Cortex of kidney (tissue), 1 donor: ENCODE measurements at places on chromosomes 12 and 14.

- no peak for DNase-seq
Observed at GRCh38 chr14:58947814-58948445, 240.5 kb upstream of the DAAM1 start.

DNA sequence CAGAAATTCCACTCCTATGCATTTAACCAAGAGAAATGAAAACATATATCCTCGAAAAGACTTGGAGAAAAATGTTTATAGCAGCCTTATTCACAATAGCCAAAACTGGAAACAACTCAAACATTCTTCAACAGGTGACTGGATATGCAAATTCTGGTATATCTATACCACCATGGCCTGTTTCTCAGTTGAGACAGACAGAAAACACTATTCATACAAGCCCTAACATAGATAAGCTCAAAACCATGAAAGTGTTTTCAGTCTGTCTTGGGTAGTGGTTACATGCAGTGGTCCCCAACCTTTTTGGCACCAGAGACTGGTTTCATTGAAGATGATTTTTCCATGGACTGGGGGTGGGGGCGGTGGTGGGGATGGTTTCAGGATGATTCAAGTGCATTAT is 83.8 kb downstream of the SRGAP1 start:
- DNase-seq: no peak

- DNase-seq: no peak
Observed at GRCh38 chr14:91113829-91114078, at the start of gene DGLUCY. Gene DGLUCY, plus strand, starts transcription at chr14:91114073. Its CDS starts 46,222 bp downstream, at chr14:91160295.

DNA sequence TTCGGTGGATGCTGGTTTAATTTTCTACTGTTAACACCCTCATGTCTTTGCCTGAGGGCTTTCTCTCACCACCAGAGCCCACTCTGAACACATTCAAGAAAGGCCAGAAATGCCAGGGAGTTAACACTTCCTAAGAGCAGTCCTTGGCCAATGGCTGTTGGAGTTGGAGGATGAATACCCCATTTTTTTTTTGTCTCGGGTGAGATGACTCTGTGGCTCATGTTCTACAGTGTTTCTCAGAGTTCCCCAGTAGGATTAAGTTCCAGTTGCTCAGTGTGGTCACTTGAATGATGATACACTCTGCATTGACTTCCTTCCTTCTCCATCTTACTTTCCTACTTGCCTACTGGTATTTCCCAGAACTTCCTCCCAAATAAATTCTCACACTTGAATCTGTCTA is 65.8 kb downstream of the FOS start:
- DNase-seq: no peak

DNA sequence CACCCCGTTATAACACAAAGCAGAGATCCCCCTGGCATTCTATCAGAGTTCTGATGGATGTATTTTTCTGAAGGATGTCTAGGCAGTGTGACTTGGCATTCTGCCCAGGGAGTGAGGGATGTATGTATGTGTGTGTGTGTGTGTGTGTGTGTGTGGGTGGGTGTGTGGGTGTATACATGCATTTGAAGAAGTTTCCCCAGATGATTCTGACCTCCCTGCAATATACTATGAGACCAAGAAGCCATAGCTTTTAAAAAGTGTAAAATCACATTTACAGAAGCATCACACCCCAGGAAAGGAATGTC is 59.7 kb upstream of the NAP1L1 start:
- DNase-seq: no peak

DNA sequence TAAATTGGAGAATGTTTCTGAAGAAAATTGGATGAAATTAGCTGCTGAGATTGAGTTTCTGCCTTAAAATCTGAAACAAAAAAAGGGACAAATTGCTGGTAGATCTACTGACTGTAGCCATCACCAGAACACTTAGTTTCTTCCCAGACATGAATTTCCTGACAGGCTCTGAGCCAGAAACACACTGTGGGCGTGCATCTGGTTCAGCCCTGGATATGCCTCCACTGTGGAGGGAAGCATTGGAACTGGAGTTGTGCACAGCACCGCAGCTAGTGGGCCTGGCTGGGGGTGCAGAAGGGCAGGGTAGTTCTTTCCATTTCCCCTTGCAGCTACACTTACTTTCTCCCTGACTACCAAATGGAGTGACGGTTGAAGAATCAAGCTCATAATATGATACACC is 31.2 kb downstream of the CREBL2 start:
- DNase-seq: no peak

DNA sequence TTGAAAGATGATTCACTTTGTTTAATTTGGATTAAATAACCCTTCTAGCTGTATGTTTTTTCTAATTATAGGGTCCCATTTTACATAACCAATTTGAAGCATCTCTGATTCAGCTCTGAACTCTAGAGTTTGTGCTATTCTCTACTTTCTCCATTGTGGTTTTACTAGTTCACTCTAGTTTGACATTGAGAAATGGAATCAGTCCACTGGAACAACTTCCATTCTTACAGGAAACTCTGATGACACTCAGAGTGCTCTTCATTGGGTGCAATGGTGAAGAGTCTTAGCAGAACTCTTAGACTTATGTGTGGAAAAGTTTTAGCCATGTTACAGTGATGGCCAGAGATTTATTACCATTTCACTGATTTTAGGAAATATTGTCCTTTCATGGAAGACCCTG is 140.7 kb downstream of the DYRK2 start:
- DNase-seq: no peak

DNA sequence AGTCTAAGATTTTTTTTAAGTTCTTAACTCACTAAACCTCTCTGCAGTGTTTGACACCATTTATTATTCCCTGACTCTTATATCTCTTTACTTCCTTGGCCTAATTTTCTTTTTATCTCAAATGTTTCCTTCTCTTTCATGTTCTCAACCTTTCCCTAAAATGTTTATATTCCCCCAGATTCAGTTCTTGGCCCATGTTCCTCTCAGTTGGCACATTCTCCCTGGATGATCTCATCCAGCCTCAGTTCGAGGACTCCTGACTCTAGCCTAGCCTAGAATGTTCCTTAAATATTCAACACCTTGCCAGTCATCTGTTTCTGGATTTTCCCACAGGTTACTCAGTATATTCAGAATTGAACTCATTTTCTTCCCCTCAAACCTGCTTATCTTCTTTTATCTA is 81.3 kb downstream of the SCN8A start:
- no peak for DNase-seq

GRCh38 chr14:30756594-30756993 is 117.8 kb upstream of the COCH start:
- no peak for DNase-seq

DNA sequence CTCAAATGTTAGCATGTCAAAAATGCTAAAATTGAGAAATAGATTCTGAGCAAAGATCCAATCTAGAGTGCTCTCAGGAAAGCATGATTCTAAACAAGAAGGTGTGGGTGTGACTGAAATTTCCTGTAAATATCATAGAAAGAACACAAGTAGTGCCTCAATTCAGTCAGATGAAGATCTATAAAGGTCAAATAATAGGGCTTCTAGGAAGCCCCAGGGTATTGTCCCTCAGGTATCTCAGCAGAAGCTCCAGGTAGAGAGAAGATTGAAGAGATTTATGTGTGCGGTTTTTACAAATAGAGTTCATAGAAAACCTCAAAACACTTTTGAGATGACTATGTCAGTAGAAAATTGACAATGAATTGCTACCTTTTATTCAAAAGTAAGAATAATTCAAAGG is 13.0 kb downstream of the KLRD1 start:
- no peak for DNase-seq

GRCh38 chr12:106282457-106283097 is 20.0 kb upstream of the TCP11L2 start:
- no peak for DNase-seq

GRCh38 chr14:64363265-64363846 is 24.8 kb upstream of the MTHFD1 start:
- DNase-seq: no peak

DNA sequence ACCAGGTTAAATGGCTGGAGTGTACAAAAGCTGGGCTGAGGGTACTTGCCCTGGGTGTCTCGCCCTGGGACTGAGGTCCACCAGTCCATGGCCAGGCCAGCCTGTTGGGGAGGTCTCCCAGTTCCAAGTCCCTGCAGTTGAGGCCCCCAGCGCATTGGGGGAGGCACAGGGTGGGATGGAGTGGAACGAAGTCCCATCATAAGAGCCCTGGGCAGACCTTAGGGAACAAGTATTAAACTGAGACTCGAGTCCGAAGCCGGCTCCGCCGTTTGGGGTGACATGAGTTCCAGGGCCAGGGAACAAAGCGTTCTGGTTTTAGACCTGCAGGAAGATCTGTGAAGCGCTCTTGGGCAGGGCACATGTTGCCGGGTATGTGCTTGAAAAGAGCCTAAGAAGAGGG is 84.7 kb downstream of the ALG10 start:
- DNase-seq: no peak

DNA sequence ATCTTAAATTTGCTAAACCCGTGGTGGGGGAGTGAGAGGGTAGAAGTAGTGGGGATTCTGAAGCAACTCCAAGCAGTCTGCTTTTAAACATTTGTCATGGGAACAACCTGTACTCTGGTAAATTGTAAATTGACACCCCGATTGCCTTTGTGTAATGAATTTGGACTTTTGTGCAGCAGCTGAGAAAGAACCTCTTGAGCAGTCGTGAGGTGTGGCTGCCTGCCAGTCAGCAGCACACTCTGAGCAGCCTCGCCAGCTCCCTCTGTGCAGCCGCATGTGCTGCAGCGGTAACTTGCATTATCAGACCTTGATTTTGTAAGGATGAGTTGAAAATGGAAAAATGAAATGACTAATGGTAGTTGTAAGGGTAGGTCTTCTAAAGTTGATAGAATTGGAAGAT is 74.3 kb downstream of the SUSD6 start:
- no peak for DNase-seq

DNA sequence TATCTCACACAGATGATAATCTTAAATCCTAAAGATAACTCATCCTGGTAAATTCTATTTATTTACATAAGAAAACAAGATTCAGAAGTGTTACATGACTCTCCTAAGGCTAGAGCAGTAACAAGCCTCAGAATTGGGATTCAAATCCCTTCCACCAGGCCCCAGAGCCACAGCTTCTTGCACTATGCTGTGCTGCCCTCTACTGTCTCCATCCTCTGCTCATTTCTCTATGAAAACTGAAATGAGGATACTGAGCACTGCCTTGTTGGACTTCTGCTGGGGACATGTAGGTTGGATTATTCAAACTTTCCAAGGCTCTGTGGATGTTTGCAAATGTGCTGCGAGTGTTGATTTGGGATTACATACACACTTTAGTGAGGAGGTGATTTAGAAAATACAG is 23.5 kb upstream of the C12orf50 start:
- DNase-seq: no peak

GRCh38 chr12:132455565-132455964 is 34.4 kb upstream of the FBRSL1 start:
- no peak for DNase-seq

GRCh38 chr12:19855851-19856250 is 416.6 kb downstream of the AEBP2 start:
- DNase-seq: no peak

GRCh38 chr14:57845802-57846531 is 19.9 kb downstream of the SLC35F4 start:
- no peak for DNase-seq

DNA sequence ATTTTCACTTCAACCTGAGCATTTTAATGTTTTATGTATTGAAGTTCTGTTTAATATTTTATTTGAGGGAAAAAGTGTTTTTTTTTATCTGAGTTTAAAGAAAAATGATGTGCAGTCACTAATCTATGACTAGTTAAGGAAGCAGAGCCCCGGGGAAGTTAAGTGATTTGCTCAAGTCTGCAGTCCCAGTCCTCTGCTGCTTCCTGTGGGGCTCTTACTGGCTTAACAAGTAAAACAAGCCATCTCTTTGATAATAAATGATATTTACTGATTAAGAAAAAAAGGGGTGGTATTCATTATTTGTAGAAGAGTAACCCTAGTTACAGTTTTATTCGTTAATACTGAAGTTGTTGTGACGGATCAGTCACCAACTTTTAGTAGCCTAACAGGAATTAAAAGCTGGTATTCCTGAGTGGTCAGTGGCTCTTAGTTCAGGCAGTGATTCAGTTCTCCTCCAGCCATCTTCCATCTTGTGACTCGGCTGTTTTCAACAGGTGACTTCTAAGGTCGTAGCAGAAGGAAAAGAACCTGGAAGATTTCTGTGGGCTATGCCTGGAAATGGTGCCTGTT is 21.7 kb downstream of the BICDL1 start:
- no peak for DNase-seq

DNA sequence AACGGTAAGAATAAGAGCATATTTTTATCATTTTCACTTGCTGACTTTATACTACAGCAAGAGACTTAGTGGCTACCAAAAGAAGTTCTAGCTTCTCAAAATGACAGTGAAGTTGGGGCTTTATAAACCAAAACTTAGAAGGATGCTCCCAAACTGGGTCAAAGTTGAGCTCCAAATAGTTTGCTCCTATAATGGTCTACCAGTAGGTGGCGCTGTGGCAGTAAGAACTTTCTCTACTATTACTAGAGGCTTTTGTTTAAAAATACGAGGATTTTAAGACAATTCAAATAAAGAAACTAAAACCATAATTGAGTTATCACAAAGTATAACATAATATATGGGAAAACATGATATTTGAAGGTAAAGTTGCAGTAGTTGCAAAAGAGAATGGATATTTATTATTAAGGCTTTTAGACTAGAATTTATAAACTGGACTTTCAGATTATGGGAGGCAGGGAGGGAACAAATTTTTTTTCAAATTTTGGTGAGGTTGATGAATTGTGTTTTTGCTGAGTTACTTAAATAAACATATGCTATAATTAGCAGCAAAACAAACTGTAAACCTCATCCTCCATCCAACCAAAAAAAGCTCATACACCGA is 75.0 kb downstream of the TGFB3 start:
- DNase-seq: no peak

DNA sequence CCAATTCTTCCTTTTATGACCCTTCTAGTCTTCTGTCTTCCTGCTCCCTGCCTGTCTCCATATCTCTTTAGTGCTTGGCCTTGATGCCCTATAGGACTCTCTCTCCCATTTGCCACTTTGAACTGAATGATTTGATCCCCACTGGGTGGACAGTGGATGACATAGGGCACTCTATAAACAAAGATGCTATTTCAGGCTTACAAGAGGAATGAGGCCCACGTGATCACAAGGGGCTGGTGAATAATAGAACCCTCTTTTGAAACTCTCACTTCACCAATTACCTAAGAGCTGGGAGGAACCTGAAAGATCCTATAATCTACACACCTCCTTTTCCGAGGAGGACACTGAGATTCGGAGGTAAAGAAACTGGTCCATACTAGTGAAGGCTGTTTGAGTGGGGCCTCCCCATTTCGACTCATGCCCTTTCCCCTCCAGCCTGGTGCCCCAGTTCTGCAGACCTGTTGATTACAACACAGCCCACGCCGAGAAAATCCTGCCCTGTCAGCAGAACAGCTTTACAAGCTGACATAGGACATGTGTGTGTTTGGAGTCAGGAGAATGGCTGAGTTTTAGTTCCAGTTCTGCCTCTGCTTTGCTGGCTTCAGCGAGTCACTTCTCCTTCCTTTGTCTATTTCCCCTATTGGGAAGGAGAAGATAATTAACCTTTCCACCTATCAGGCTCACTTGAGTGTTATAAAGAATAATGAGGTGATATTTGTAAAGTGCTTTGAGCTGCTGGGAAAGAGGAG is 400.3 kb downstream of the ZFP36L1 start:
- DNase-seq: no peak

DNA sequence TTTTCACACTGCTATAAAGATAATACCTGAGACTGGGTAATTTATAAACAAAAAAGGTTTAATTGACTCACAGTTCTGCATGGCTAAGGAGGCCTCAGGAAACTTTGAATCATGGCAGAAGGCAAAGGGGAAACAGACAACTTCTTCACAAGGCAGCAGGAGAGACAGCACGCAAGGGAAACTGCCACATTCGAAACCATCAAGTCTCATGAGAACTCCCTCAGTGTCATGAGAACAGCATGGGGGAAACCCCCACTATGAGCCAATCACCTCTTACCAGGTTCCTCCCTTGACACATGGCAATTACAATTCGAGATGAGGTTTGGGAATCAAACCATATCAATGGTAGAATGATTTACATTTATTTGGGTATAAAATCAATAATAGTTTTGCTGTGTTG is 558.5 kb downstream of the TMTC2 start:
- no peak for DNase-seq
